ENCODE measurements at places on chromosomes 6 and 20.

DNA sequence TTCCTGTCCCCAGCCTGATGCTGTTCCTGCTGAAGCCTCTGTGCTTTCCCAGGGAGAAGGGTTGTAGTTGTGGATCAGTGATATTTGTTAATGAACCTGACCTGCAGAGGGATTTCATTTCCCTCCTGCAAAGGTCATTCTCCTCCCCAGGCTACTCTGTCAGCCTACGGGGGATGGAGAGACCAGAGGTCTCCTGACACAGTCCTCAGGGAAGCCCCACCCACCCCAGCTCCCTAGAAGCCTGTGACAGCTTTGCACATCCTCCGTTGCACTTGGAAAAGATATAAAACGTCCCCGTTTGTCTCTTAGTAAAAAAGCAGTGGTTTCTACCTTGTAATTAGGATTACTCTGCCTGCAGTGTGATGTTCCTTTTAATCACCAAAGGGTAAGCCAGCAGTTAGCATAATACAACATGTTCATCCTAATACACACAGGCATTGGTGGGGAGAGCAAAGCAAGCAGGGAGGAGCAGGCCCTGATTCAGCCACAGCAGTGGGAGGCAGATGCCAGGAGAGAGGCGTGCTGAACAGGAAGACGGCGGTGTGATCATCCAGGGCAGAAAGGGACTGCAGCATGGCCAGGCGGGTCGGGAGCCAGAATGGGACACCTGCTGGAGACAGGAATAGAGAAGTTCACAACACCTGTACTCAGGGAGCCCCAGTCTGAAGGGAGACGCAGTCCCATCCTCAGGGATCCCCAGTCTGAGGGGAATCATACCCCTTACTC lies 293.5 kb downstream of the LRFN2 start:
- no peak for DNase-seq

- DNase-seq = no peak
These were observed 29.1 kb downstream of the ARHGAP40 start for GRCh38 chr20:38630727-38631126.

DNA sequence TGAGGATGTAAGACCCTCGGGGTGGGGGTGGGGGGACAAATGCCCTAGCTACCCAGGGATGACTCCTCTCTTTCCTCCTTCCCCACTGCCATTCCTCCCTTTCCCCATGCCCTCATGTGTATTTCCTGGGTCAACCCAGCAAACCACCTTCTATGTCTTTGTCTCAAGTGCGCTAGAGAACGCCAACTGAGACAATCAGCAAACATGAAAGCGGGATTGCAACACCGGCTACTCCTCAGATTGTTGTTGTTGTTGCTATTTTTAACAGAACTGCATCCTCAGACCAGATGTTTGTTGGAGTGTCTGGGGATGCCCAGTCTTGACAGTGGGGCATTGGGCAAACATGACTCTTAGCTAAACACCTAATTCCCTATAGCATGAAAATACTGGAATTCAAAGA lies 39.3 kb upstream of the HIVEP1 start:
- DNase-seq = no peak

DNA sequence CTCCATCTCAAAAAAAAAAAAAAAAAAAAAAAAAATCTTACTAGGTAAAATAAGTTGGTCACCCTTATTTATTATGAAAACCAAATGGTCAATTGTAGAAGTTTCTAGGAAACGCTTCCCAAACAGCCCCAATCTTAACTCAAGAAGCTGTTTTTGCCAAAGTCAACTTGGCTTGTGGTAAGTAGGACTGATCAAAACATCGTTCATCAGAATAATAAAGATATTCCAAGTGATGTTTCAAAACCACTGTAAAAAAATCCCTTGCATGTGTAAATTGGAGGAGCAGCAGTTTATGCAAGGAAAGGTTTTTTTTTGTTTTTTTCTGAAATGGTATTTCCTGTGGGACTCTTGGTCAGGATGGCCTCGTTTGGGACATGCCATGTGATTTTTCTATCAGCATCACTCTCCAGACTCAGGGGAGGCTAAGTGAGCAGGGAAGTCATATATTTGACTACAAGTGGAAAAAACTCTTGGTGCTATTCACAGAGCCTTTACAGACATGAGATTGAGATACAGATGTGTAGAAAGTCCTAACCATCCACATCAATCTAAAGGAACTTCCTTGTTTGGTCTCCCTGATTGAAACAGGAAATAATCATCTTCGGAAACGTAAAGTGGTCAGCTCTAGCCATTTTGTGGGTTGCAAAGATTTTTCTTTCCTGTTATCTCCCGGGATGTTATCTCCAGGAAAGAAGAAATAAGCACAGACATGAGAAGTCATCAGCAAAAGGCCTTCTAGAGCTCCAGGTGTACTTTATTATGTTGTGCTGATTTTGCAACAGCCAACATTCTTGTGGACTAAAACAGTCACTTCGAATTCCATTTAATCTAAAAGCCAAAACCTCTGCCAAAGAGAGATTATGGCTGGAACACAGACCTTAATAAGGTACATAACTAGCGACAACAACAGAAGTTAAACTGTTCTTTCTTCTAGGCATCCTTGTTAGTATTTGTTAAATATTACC lies 177.8 kb downstream of the EDN1 start:
- no peak for DNase-seq

- no peak for DNase-seq
These were observed 48.2 kb upstream of the LRRC1 start for GRCh38 chr6:53746442-53747103.
